ENCODE measurements at places on chromosomes 13 and 19. TPM values are rescaled to one million over a fixed set of nuclear protein-coding genes. Genes with fewer than 3 reads are reported as not detected.

OPA3 gene
- 10.1 TPM for total RNA-seq

PPP1R13L gene
- total RNA-seq: 16.8 TPM

CYP4F2 gene
- not detected for total RNA-seq

SMIM17 gene
- total RNA-seq: not detected

CBY2 gene
- not detected for total RNA-seq

WDR83 gene
- 10.8 TPM for total RNA-seq

C13orf42 gene
- not detected for total RNA-seq

CEBPA gene
- total RNA-seq: 2.9 TPM
